ENCODE measurements at places on chromosomes 6 and 20.

- DNase-seq = no peak
Observed at GRCh38 chr6:2748183-2748582, 2.5 kb downstream of the MYLK4 start.

- no peak for DNase-seq
Observed at GRCh38 chr6:20389066-20389465, 12.6 kb upstream of the E2F3 start.

DNA sequence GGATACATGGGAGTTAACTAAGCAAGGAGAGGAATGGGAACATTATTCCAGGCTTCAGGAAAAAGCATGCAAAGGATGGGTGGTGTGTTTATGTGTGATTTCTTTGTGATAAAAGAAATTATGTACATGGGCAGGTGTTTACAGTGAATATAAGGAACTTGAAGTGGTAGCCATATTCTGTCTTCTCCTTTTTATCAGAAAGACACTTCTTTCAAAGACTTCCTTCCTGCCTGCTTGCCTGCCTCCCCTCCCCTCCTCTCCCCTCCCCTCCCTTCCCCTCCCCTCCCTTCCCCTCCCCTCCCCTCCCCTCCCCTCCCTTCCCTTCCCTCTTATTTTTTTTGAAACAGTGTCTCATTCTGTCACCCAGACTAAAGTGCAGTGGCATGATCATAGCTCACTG, 14.4 kb downstream of the CYB5R4 start:
- DNase-seq = no peak

GRCh38 chr20:48220033-48220633, 434.9 kb upstream of the SULF2 start:
- no peak for DNase-seq

DNA sequence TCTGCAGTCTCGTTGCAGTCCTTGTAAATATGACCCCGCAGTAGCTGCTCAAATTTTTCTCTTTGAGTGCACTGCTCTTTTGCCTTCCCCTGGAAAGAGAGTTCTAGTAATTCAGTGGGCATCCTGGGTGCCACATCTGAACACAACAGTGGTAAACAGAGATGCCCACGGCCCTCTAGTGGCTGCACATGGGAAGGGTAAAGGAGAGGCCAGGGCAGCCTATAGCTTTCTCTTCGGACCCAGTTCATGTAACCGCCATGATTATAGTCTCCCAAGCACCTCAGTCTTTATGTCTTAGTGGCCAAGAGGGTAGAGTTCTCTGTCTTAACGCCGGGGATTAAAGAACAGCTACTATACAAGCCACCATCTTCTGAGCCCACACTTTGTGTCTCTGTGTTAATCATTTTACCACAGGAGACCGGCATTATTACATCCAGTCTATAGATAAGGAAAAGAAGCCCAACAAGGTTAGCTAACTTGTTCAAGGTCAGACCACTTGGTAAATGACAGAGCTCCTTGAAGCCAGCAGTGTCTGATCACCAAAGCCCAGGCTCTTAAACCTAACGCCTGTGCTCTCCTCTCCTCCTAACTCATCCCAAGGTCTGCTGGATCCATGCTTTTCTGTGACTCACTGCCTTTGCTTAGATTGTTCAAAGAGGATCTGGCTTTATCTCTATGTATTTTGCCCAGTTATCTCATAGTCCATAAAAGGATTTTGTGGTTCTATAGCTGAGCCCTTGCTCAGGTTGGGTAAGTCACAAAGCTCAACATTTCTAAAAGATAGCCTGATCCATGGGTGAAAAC, 81.8 kb downstream of the ISM1 start:
- DNase-seq = no peak

- DNase-seq = no peak
Observed at GRCh38 chr6:169145496-169145895, 108.2 kb downstream of the THBS2 start.

GRCh38 chr6:147941143-147941542, 401.5 kb upstream of the SASH1 start:
- peak; percentile 56 for DNase-seq

DNA sequence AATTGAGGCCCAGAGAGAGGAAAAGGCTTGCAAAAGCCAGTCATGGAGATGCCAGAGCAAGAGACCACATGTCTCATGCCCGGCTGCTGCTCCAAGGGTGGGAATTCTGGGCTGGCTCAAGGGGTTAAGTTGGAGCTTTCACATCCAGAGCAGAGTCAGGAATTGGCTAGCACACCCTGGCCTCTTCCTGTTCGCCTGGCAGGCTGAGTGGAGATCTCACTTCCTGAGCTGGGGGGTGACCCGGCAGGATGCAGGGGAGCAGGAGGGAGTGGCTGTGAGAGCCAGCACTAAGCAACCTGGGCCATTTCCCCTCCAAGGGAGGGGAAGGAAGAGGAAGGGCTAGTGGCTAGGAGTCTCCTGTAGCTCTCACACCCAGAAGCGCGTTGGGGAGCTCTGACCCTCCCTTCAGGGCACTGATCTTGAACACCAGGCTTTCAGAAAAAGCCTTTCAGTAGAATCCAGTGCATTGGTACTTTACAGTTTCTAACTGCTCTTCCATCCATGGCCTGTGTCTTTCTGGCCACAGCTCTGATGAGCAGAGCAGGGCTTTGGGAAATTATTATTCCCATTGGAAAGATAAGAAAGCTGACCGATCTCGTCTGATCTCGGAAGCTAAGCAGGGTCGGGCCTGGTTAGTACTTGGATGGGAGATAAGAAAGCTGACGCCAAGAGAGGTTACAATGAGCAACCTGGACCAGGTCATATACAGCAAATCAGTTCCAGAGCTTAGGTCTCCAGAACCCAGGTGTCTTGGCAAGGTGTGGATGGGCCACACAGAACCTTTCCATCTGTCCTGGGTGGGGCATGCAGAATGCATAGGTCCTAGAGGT, 2.2 kb upstream of the CCM2L start:
- DNase-seq = no peak

DNA sequence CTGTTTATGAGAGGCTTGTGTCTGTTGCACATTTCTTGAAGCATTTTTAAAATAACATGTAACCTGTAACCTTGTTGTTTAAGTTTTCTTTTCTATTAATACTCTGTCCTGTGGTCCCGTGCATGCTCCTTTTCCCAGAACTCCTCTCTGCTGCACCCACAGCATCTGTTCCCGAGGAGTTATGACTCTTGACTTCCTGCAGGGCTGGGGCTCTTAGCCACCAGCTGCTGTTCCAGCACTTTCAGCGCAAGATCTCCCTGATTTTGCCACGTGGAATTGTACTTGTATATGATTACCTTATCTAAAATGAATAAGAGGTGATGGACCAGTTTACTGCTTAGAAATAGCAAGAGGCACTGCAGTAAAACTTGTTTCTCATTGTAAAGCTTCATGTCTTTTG, 150.6 kb downstream of the QKI start:
- DNase-seq = peak; percentile 48

- DNase-seq = no peak
Observed at GRCh38 chr6:24945054-24945453, 9.3 kb upstream of the RIPOR2 start.

- DNase-seq = no peak
Observed at GRCh38 chr6:155264693-155265320, 994 bp downstream of the CLDN20 start.

- no peak for DNase-seq
Observed at GRCh38 chr20:59949911-59950310, 8.3 kb upstream of the CDH26 start.

DNA sequence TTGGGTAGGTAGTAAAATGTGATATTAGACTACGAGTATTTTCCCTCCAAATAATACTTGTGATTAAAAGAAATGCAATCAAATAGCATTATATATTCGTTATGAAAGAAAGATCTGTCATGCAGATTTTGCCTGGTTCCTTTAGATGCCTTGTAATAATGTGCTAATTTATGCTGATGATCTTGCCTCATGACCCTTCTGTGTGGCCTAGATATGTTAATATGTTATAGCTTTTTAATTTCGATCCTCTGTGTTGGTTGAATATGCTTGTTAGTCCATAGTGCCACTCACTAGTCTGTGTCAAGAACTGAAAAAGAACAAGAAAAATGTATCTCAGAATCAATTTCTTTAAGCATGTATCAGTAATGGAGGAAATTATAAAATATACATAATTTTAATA, 31.9 kb downstream of the CDKAL1 start:
- DNase-seq = no peak

DNA sequence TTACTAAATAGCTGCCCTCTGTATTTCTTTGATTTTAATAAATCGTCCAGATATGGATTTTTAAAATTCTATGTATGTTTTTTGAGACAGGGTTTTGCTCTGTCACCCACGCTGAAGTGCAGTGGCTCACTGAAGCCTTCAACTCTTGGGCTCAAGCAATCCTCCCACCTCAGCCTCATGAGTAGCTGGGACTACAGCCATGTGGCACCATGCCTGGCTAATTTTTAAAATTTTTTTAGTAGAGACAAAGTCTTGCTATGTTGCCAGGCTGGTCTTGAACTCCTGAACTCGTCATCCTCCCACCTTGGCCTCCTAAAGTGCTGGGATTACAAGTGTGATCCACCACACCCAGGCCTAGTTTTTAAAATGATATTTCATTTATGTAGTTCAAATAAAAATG, 47.4 kb upstream of the DDR1 start:
- peak; percentile 33 for DNase-seq

Data from astrocyte (in vitro differentiated cells and primary cell).